ENCODE measurements at places on chromosomes 11 and 22.

DNA sequence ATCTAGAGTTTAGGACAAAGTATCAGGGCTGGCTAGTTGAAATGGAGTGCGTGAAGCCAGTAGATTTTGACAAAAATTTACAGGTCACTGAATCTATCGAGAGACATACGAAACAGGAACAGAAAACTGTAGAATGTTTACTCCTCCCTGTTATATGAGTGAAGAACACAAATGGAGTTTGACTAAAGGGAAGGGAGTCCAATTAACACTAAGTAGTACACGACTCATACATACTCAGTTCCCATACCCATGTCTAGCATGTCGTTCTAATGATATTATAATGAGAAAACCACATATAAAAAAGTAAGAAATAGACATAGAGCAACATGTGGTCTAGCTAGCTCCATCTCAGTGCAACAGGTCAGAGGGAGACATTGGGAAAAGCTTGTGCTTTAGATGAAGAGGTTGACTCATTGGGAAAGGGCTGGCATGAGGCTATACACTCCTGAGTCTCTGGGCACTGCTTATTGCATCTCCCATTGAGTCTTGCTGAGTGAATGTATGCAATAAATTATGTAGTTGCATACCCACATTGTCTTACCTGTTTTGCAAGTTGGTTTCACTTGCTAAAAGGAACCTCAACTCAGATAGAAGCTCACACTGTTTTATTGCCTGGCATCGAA lies 43.5 kb downstream of the CD44 start:
- DNase-seq, result no peak

DNA sequence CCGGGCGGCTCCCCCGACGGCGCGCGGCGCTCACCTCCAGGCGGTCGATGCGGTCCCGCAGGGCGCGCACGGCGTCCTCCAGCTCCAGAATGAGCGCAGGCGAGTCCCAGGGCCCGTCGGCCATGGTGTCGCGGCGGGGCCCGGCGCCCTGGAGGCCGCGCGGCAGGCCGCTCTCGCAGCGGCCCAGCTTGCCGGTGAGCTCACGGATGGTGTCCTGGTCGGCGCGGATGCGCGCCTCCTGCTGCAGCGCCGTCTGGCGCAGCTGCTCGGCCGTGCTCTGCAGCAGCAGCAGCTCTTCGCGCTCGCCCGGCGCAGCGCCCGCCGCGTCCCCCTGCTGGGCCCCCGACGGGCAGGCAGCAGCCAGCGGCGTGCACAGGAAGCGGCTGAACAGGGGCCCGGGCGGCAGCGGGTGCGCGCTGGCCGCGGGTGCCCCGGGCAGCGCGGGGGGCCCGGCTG lies 599 bp downstream of the NPTXR start:
- DNase-seq, result no peak

DNA sequence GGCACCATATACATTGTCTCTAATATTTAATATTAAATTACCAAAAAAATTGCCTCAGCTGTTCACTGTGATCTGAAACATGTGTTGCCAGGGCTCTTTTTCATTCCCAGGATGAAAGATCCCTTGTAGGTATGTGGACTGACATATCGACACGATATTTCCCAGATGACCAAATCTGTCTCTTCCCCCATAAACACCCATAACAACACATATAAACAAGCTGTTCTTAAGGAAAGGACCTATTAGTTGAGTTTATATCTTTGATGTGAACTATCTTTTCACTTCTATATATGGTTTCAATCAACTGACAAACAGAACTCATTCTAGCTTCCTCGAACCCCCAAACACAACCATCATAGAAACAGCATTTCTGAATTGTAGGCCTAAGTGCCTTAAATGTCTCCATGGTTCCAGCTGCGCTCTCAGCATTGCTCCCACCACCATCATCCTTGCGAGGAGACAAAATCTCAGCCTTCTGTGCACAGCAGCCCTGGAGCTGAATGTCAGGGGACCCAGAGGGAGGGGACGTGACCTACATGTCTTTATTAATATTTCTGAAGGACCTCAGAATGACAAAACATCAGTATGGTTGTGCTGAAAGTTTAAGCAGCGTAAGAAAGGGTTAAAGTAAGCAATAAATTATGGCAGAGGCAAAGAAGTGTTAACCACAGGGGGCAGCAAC lies 67.0 kb downstream of the ETS1 start:
- DNase-seq, result no peak

DNA sequence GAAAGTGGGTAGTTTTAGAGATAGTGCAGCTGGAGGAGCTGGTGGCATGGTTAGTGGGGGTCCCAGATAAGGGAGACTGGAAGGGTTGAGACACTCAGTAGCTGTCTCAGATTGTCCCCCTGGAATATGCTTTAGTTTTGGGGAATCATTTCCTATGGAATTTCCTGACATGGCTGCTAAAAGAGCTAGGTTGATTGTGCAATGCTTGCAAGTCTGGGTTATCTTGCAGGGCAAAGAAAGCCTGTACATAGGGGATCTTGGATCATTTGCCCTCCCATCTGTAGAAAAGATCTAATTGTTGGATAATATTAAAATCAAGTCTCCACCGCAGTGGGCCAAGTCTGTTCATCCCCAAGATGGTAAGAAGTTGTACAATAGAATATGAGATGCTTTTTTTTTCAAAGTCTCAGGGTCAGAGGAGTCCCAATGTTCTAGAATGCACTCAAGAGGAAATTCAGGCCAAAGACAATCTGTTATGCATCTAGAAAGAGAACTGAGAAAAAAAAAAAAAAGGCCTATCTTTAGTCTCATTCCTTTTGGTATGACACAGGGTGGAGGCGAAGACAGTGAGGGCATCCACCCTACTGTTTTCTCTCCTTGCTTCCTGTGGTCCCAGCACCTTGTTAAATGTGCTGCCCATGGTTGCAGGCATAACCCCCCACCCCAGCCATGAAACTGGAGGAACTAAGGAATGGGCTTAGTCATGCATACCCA lies 20.2 kb downstream of the MS4A6E start:
- DNase-seq, result no peak

DNA sequence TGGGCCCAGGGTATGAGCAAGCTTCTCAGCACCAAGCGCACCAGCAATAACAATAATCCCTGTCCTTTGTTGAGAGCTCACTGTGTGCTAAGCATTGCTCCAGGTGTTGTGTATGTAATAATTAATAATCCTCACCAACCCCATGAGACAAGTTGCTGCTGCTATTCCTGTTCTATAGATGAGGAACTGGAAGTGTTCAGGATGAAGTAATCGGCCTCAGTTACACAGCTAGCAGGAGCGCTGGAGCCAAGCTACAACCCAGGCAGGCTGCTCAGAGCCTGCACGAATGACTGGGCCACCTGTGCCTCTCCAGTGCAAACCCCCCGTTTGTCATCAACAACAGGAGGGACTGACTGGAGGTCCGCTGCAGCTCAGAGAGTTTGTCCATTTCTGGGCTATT lies 35.2 kb upstream of the CECR2 start:
- DNase-seq, result no peak

GRCh38 chr11:33694346-33695050 lies 6.1 kb downstream of the C11orf91 start:
- no peak for DNase-seq

DNA sequence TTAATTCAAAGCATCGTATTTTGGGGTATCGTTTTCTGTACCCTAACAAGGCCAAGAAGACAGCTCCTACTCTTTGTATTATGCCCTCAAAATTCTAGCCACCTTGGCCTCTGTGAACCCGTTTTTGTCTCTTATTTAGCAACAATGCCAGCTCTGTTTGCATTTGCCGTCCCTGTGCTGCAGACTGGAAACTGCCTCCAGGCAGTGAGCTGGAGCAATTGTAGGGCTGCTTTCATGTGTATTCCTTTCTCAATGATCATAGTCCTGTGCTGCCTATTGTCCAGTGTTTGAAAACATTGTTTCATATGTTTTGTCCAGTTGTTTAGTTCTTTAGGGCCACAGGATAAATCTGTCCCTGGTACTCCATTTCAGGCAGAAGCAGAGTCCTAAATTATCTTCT lies 19.9 kb upstream of the BACE1-AS start:
- no peak for DNase-seq

GRCh38 chr11:7019500-7020182 lies 505 bp downstream of the ZNF214 start:
- no peak for DNase-seq

DNA sequence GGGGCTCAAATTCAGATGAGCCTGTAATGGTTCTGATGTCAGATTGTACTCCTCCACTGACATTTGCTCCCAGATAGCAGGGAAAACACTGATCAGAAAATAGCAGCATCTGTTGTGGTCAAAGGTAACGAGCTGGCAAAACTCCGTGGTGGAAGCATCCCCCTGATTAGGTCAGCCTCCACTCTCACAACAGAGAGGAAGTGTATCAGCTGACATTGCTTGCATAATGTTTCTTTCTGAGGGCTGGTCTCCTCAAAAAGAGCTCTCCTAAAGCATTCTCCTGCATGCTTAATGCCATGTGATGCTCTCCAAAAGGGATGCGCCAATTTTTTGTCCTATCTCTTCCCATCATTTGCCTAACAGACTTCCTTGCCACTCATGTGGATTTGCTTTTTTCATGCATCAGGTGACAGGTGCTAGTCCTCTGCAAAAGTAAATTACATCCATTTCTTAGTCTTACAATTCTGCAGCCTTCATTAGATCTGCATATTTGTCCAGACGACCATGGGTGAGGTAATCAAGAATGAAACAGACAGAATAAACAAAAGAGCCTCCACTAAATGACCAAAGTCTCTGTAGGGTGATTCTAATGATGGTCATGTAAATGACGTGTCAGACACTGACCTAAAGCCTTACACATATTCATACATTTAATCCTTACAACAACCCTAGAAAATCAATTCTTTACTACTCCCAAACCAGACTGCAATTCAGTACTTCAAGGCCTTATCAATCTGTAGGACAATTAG lies 6.4 kb upstream of the TENM4 start:
- DNase-seq, result no peak

- no peak for DNase-seq
Observed at GRCh38 chr11:126914941-126915340, 85.6 kb downstream of the KIRREL3 start.

DNA sequence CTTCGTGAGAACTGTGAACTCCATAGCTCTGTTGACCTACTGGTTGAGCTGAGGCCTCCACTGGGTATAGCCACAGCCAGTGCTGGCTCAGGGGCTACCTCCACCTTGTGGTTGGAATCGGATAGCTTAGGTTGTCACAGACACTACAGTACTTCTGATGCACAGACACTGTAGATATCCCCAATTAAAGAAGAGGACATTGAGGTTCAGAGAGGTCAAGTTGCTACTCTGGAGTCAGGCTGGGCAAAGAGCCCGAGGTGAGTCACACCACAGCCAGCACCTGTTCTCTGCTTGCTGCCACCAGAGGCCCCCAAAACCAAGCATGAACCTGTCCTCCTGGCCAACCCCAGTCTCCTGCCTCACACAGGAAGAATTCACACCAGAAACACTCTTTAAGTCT lies 5.4 kb downstream of the UFD1 start:
- DNase-seq, result no peak

DNA sequence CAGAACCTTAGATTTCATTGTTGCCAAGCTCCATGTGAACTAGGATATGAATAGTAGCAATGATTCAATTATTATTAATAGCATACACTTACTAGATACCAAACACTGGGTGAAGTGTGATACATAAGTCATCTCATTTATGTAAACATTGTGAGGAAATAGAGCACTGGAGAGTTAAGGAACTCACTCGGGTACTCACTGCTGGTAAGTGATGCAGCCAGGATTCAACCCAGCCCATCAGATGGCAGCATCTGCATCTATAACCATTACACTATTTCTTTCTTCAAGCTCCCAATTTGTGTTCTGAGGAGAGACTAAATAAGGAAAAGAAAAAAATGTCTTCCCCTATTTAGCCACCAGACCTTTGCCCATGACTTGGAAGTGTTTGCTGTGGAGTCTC lies 10.2 kb upstream of the ALG8 start:
- no peak for DNase-seq

GRCh38 chr11:95003716-95004115 lies 21.3 kb upstream of the KDM4E start:
- DNase-seq, result no peak

DNA sequence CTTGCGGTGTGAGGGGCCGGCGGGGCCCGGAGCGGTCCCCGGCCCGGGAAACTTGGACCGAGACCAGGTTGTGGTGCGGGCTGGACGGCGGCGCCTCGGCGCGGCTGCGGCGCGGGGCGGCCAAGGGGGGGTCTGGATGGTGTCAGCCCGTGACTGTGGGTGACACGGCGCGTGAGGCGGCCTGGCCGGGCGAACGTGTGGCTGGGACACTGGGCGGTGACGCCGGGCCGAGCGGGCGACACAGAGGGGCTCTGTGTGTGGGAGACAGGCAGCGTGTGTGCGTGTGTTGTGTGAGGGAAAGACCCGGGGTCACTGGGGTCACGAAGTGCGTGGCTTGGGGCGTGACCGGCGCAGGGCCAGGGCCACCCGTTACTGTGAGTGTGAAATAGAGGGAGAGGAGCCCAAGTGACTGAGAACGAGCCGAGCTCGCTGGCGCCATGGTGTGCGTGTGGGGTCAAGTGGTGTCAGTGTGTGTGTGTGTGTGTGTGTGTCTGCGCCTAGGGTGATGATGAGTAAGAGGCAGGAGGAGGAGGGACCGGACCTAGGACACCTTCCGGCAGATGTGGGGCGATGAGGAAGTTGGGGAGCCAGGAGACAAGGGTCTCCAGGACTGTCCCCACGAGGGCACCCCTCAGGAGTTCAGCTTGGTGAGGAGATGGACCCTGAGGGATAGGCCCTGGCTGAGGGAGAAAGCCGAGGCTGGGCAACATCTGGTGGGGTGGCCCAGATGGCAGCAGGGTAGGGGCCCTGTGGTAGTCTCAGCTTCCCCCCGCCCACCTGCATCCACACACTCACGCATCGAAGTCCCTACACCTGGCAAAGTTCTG lies 817 bp downstream of the RELT start:
- peak; percentile 68 for DNase-seq

GRCh38 chr22:35322126-35322525 lies 22.4 kb downstream of the TOM1 start:
- no peak for DNase-seq

DNA sequence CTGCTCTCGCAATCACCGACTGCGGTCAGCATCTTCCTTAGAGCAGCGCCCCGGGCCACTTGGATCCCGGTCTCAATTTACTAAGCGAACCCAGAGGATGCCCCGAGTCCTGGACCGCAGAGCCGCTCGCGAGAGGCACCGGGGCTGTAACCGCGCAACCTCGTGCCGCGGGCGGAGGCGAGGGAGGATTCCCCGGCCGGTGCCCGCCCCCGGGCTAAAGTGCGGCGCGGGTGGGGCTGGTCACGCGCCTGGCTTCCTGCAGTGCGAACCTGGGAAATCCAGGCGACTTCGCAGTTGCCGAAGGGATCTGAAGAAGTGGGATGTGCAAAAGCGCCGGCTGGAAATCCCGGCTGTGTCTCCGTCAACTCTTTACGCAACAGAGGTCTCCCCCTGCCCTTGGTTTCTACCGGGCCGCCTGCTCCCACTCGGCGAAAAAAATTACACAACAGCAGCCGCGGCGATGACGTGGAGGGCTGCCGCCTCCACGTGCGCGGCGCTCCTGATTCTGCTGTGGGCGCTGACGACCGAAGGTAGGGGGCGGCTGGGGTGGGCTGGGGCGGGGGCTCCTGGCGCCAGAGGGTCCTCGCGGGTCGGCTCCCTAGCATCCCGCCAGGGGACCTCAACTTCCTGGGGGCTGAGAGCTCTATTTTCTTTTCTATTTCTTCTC lies at the start of gene NCR3LG1:
TSS of gene NCR3LG1 (plus strand) at position 291 of the 667 bp plus-strand sequence. CDS start at position 461, 170 bp downstream.
- peak; percentile 23 for DNase-seq
